ENCODE measurements at places on chromosomes 7 and 10.

- no peak for DNase-seq
Measured at GRCh38 chr10:14555807-14556206, 218.9 kb downstream of the FAM107B start.

- DNase-seq, result no peak
Measured at GRCh38 chr7:26197153-26198115, 3.1 kb downstream of the HNRNPA2B1 start.

GRCh38 chr10:43820663-43821062 is 172.0 kb upstream of the ZNF32 start:
- no peak for DNase-seq

DNA sequence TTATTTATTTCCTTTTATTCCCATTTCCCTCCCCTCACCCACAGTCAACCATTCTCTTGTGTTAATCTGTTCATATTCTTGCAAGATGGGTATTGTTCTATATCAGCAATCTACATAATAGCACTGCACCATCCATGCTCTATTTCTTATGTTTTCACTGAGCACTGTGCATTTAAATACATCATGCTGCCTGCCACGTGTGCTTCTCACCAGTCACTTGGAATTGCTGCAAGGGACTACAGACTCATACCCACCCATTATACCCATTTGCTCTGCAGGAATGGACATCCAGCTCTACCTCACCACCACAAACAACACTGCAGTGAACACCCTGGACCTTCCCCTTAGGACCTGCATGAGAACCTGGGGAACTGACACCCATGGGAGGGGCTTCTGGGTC is 20.8 kb downstream of the DLG5 start:
- no peak for DNase-seq

- DNase-seq, result no peak
Measured at GRCh38 chr7:150335774-150336112, 5.7 kb downstream of the RARRES2 start.

- no peak for DNase-seq
Measured at GRCh38 chr10:121152033-121152432, 300.9 kb downstream of the WDR11 start.
